Thoracic aorta endothelial cell (primary cell): ENCODE measurements at places on chromosomes 13 and 19. TPM values are rescaled to one million over a fixed set of nuclear protein-coding genes. Genes with fewer than 3 reads are reported as not detected.

PRX gene
- total RNA-seq = 1.1 and 1.2 TPM in 2 replicates

N4BP2L1 gene
- total RNA-seq = 0.93 and 1.8 TPM in 2 replicates

SIGLEC5 gene
- total RNA-seq = not detected in 2 replicates

PROZ gene
- total RNA-seq = not detected in 2 replicates

ZC3H4 gene
- 27.9 and 30.4 TPM in 2 replicates for total RNA-seq

KLK5 gene
- total RNA-seq = not detected in 2 replicates

POLR2I gene
- total RNA-seq = 25.8 TPM in 2 replicates

MAP4K1 gene
- 0.53 TPM in 1 of 2 replicates, not detected in the other for total RNA-seq

DNAJC15 gene
- total RNA-seq = 15.7 and 21.8 TPM in 2 replicates

DMKN gene
- total RNA-seq = not detected in 2 replicates

MUC16 gene
- not detected in 2 replicates for total RNA-seq

ETV2 gene
- 0.14 TPM in 1 of 2 replicates, not detected in the other for total RNA-seq

OR7D2 gene
- 0.22 and 0.27 TPM in 2 replicates for total RNA-seq

MTUS2 gene
- total RNA-seq = under 0.01 TPM in 2 replicates

SPRED3 gene
- total RNA-seq = 7.8 and 11.0 TPM in 2 replicates

SLC35E1 gene
- total RNA-seq = 31.5 and 40.2 TPM in 2 replicates

CYP4F12 gene
- total RNA-seq = not detected in 2 replicates

SLC10A2 gene
- total RNA-seq = not detected in 2 replicates

ZNF627 gene
- total RNA-seq = 17.6 and 18.6 TPM in 2 replicates

LIN37 gene
- 8.5 and 9.6 TPM in 2 replicates for total RNA-seq

KLF1 gene
- total RNA-seq = not detected in 2 replicates

ICAM4 gene
- 0.29 and 0.40 TPM in 2 replicates for total RNA-seq

HIF3A gene
- total RNA-seq = 2.1 and 9.0 TPM in 2 replicates
